Effector memory CD8-positive, alpha-beta T cell (primary cell): ENCODE measurements at places on chromosomes 11 and 22.

DNA sequence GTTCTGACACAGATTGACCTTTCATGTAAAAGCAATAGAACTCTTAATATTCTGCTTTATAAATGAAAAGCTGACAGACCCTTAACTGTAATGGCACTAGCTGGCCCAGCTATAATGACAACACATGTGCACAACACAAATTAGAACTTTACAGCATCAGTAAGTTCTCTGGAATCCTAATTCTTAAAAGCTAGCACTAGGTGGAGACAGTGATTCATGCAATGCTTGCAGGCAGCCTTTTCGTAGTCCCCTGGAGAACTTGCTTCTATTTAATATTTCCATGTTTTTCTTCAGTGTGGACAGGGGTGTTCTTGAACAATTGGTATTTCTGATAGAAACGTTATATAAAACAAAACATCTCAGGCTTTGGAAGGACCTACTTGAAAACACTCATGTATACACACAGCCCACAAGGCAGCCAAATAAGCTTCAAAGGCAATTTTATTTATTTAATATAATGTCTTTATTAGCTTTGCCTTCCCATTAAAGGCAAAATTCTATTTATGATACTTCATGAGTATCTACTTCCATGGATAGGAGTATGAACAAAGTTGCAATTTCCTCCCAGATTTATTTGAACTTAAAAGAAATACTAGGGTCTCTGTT lies 374.3 kb upstream of the MPPED2 start:
- DNase-seq: no peak

GRCh38 chr22:30280505-30280904 lies 8.8 kb downstream of the CASTOR1 start:
- no peak for DNase-seq

DNA sequence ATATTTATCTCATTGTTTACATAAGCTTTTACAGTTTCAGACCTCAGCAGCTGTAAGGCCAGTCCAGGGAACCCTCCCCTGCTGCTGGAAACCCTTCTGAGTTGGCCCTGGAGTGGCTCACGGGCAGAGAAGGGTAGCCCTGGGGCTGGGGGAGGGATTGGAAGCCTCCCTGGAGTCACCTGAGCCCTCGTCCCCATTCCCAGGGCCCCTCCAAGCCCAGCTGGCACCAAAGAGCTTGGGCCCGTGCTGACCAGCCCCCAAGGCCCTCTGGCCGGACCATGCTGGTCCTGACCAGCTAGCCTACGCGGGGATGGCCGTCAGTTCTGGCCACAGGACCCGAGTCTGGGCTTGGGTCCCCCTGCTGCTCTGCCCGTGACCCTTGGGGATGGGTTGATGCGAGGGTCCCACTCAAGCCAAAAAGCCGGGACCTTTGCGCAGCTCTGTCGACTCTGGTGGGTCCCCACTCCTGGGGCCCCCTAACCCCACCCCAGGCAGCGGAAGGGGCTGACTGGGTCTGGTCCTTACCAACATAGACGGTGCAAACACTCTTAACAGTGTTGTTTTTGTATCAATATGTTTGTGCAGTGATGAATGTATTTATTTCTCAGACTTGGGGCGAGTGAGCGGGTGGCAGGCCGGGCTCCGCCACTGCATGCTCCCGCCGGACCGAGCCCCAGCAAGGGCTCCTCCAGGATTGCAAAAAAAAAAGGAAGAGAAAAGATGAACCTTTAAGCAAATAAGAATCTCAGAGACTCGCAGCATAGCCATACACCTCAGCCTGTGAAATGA lies 17.5 kb upstream of the TMEM191C start:
- DNase-seq: no peak

- no peak for DNase-seq
These were observed 69.5 kb upstream of the HTATIP2 start for GRCh38 chr11:20293992-20294391.

DNA sequence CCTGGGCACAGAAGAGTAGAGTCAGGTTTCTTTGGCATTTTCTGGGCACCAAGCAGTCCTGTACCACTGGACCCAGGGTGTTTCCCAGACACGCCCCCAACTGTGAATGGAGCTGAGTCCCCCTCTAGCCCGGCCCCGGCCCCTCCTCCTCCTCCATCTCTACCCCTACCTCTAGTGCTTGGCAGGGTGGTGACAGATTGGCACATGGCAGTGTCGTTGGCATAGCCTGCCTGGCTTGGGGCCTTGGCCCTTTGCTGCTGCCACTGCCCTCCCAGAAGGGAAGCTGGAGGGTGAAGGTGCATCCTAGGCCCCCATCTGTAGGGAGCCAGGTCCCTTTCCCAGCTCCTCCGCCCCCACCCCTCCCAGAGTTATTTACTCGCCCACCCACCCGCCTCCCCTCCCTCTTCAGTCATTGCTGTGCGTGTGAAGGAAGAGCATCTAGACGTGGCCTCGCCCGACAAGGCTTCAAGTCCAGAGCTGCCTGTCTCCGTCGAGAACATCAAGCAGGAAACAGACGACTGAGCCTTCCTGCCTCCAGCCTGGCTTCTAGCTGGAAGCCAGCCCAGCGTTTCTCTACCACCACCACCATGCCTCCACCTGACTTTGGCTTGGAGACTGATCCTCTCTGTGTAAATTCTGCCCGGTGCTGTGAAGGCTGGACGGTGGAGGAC lies 10.9 kb downstream of the CHADL start:
- no peak for DNase-seq

- no peak for DNase-seq
These were observed 30.5 kb downstream of the LMO2 start for GRCh38 chr11:33861386-33861785.

- no peak for DNase-seq
These were observed 932.2 kb downstream of the TBC1D22A start for GRCh38 chr22:47694536-47695130.

DNA sequence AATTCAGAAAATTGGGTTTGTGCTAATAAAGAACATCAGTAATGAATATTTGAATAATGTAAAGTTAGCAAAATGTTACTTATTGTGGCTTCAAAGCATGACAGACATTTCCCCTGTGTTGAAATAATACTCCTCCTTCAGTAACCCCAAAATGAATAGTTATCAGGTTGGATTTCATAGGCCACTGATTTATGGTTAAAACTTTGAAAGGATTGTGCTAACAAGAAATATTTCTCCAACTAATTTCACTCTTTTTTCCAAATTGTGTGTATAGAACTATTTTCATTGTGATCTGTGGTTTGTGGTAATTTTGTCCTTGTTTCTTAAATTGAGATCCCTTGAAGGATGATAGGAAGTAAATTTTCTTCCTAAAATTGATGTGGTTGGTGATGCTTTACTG lies 7.9 kb downstream of the DDX10 start:
- DNase-seq: no peak

DNA sequence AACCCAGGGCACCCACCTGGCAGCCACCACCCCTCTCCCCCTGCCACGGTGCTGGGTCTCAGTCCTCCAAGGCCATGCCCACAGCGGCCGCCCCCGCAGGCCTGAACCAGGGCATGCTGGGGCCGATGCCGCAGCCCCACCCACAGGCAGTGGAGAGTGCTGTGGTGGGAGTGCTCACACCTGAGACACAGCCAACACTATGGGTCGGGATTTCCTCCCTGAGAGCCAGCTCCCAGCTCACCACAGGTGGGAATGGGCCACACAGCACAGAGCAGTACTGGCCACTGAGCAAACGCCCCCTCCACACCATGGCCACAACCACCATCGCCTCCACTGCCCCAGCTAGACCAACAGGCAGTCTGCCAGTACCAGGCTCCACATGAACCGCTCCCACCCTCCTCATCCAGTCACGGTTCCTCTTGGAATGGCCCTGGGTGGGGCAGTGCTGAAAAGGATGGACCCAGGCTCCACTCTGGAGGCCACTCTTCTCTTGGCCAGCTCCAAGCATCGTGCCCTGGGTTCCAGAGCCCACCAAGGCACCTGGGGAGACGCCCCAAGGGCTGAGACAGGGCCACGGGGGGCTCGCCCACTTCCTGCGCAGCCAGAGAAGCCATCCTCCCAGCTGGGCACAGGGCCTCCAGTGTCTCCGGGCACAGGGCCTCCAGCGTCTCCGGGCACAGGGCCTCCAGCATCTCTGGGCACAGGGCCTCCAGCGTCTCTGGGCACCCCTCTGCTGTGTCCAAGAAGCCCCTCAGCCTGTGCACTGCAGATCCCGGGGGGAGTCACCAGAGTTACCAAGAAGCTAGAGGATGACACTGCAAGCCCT lies 14.2 kb downstream of the MOB2 start:
- no peak for DNase-seq

- peak; percentile 2 for DNase-seq
These were observed 75.0 kb downstream of the JRKL start for GRCh38 chr11:96464700-96465307.

DNA sequence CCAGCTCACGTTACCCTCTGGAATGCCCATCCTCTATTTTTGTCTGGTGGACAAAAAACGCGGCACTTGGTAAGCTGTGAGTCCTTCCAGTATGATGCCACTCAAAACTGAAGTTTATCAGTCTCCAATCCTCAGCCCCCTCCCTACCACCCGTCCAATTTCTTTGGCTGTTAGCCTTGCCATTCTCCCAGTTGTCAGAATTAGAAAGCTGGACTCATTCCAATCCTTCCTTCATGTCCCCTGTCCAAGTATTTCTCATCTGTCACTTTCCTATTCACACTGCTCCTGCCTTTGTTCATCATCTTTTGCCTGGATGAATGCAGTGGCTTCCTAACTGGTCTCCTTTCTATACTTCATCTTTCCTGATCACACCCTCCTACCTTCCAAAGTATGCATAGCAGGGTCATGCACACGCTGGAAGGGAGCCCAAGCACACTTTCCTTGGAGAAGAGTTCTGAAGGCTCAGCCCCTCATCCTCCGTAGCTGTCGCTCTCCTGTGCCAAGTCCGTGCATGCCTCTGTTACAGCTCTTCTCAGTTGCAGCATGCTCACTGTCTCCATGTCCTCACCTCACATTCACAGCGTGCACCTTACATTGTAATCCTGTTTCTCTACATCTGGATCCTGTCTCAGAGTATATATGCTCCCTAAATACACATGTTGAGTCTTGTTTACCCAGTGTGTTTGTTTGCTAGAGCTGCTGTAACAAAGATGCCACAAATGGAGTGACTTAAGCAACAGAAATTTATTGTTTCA lies 19.4 kb downstream of the APLP2 start:
- DNase-seq: no peak

- DNase-seq: no peak
These were observed 642 bp upstream of the SEPTIN3 start for GRCh38 chr22:41968601-41969000.

- no peak for DNase-seq
These were observed 39.4 kb upstream of the TUB start for GRCh38 chr11:8041576-8041975.

GRCh38 chr11:117884994-117885393 lies 8.5 kb upstream of the FXYD6 start:
- DNase-seq: no peak

DNA sequence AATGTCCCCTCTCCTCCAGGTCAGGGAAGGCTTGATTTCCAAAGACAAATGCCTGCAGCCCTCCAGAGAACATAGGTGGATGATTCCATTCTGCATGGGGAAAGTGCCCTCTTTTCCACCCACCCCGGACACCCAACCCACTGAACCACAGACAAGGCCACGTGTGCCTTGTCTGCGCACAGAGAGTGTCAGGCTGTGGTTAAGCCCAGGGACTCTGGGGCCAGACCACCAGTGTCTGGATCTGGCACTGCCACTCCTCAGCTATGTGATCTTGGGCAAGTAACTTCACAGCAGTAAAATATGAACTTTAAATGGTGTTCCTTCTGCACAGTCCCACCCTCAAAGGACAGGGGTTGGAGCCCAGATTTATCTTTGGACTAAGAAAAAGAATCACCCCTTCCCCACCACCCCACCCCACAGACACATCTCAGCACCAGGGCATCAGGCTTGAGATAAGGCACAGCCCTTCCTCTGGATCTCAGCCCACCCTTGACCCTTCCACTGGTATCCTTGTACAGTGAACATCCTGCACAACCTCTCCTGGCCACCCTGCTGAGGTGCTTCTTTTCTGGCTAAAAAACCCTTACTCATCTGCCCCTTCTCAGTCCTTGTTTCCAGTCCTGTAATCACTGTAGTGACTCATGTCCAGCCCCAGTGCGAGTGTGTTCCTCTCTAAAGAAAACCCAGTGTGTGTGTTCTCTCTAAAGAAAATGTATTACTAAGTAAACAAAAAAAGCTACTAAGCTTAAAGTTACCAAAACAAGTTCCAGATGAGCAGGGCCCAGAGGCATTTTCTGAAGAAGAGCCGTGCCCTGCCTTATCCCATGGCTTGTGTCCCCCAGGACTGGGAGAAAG lies 1.9 kb upstream of the PTGDR2 start:
- DNase-seq: no peak

GRCh38 chr22:26330971-26331625 lies 98.0 kb upstream of the ASPHD2 start:
- DNase-seq: peak; percentile 43

DNA sequence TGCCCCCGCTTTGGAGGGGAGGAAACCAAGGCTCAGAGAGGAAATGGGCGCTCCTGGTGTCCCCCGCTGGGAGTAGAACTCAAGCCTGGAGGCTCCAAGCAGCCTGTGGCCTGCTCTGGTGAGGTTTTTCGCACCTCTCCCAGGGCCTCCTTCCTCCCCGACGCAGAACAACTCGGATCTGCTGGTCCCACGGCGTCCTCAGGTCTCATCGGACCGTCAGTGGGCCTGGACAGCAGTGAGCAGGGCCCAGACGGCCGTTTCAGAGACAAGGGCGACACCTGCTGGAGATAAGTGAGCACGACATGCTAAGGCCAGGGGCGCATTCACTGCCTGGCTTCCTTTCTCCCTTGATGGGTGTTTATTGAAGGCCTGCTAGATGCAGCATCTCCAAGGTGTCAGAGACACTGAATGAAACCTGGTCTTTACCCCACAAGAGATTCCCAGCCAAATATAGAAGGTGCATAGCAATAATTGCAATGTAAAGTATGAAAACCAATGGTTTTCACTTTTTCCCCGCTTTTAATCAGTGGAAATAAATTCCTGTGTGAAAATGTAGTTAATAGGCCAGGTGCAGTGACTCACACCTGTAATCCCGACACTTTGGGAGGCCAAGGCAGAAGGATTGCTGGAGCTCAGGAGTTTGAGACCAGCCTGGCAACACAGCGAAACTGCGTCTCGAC lies 26.9 kb upstream of the CD82 start:
- peak; percentile 76 for DNase-seq

DNA sequence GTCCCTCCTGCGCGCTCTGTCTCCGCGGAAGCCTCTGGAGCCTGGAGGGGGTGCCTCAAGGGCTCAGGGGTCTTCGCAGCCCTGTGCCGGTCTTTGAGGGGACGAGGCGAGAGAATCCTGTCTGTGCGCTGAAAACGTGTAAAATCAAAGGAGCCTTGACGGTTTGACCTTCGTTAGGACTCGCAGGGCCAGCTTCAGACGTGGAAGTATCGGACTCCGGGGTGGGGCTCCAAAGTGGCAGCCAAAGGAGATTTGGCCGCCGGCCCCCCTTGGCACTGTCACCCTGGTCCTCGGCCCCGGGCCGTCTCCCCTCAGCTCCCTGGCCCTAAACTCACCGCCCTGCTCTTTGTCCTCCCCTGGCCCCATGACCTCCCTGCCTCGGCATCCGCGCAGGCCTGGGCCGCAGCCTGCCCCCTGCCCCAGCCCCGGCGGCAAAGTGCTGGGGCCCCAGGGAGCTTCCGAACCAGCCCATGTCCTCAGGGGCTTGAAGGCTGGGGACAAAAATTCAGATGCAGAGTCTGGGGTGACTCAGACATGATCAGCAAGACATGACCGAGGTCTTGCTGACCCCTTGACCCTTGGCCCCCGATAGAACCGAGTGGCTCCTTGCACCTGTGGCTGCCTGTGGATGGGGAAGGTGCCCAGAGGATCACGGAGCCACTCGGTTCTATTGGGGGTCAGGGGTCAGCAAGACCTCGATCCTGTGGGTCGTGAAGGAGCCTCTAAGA lies 6.9 kb upstream of the PHRF1 start:
- no peak for DNase-seq

- DNase-seq: no peak
These were observed 808 bp downstream of the SNAP29 start for GRCh38 chr22:20859615-20860014.

- no peak for DNase-seq
These were observed 10.6 kb upstream of the AIFM3 start for GRCh38 chr22:20956258-20957101.
